Coronary artery (tissue), 2 donors: ENCODE measurements at places on chromosomes 16 and 17.

DNA sequence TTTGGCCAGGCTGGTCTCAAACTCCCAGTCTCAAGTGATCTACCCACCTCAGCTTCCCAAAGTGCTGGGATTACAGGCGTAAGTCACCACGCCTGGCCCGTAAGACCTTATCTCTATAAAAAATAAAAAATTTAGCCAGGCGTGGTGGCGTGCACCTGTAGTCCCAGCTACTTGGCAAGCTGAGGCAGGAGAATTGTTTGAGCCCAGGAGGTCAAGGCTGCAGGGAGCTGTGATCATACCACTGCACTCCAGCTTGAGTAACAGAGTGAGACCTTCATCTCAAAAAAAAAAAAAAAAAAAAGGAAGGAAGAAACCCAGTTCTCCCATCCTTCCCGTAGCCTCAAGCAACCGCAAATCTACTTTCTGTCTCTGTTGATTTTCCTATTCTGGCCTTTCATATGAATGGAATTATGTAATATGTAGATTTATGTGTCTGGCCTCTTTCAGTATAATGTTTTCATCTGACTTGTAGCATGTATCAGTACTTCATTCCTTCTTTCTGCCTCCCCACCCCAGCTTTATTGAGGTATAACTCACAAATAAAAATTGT lies 11.2 kb downstream of the CASC3 start:
- no peak for DNase-seq

- no peak for DNase-seq
These were observed 479.0 kb upstream of the SALL1 start for GRCh38 chr16:51630076-51630475.

DNA sequence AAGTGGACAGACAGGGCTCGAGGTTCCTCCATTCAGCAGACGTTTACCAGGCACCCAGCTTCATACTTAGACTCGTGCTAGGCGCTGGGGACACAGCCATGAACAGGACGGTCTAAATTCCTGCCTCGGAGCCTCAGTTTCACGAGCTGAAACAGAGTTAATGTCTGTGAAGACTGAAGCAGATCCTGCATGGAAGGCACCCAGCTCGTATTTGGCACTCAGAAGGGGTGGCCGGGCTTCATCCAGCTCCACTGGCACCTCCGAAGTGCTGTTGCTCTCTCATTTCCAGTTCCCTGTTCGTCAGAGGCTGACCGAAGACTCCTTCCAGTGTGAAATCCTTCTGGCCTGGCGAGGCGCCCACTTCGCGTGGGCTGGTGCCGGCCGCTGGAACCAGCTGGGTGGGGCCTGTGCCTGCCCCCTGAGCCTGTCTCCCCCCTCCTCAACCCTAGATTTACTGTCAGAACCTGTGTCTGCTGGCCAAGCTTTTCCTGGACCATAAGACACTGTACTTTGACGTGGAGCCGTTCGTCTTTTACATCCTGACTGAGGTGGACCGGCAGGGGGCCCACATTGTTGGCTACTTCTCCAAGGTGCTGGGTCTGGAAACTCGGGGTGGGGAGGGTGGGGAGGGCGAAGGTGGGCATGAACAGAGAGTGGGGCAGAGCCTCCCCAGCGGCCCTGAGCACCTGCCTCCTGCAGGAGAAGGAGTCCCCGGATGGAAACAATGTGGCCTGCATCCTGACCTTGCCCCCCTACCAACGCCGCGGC lies 5.8 kb downstream of the PRSS8 start:
- DNase-seq: no peak

DNA sequence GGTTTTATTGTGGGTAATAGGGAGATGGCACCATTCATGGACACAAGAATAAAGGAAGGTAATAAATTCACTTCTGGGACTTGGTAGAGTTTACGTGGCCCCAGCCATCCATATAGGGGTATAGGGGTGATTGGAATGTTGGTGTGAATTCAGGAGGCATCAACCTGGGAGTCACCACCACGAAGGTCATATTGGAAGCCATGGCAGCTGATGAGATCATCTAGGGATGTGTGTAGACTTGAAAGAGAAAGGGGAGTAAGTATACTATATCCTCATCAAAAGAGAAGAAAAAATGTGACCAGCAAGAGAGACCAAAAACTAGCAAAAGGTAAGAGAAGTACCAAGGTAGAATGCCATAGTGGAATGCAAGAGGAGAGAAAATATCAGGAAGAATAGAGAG lies 26.6 kb upstream of the GINS3 start:
- no peak for DNase-seq

GRCh38 chr16:67820608-67821259 lies 14.0 kb downstream of the TSNAXIP1 start:
- no peak for DNase-seq

GRCh38 chr17:30573603-30574175 lies 96.5 kb downstream of the GOSR1 start:
- DNase-seq: no peak

- no peak for DNase-seq
These were observed 257.6 kb upstream of the HSBP1 start for GRCh38 chr16:83550183-83550569.
